Fibroblast of the aortic adventitia (primary cell): ENCODE measurements at places on chromosomes 13 and 19.

- DNase-seq: no peak
Observed at GRCh38 chr13:51894239-51894638, 32.5 kb downstream of the CCDC70 start.

DNA sequence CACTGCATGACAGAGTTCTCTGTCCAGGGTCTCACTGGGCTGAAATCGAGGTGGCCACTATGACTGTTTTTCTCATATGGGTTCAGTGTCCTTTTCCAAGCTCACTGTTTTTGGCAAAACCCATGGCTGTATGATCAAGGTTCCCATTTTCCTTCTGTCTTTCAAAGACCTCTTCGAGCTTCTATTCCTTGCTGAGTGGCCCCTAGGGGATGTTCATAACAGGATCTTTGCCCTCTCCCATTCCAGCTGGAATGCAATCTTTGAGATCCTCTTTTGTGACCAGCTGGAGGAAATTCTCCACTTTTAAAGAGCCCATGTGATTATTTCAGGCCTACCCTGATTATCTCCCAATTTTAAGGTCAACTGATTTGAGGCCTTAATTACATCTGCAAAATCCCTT lies 572.5 kb upstream of the SLC10A2 start:
- DNase-seq: no peak

DNA sequence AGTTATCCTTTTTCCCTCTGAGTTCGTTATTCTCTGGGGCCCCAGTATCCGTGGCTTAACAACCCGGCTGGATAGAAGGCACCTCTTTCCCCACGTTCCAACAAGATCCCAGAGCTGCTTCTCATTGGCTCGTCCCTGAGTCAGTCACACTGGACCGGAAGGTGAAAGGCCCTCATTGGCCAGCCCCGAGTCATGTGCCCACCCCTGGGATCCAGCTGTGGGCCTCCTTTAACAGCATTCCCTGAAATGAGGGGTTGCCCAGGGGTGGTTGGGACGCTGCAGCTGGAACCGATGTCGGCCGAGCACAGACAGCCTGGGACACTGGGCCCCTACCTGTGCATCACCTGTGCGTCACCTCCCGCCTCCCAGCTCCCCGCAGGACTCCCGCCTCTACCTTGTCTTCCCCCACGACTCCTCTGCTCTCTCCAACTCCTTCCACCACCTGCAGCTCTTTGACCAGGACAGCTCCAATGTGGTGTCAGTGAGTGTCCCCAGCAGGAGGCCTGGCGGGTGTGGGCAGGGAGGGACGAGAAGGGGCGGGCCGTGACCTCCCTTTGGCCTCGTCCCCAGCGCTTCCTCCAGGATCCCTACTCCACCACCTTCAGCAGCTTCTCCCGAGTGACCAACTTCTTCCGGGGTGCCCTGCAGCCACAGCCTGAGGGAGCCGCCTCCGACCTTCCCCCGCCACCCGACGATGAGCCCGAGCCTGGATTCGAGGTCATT lies 4.3 kb downstream of the TBC1D17 start:
- DNase-seq: no peak

DNA sequence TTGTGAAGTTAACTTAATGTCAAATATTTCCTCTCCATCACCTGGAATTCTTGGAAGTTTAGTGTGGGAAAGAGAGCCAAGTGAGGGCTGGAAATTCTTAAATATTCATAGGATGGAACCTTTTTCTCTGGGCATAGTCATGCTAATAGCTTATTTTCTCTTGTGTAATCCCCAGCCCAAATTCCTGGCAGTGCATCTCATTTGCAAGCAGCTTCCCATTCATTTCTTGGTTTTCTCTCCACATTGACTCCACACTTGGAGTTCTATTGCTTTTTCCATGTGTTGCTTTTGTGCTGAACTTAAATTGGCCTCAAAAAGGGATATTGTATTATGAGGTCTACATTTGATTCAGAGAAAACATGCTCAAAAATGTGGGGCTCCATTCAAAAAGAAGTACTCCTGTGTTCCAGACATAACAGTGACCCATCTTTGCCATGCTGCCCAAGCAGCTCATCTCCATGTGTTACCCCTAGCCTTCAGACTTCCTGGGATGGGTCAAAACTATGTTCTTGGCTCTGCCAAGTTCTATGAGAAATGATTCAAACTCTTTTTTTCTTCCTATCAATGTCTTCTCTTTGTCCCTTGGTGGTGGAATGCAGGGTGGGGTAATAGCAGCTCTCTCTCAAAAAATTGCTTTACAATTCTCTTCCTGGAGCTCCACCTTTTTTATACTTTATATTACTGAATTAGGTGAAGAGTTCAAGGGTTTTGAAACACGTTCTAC lies 2471.5 kb downstream of the PCDH9 start:
- DNase-seq: peak; percentile 71
